ENCODE measurements at places on chromosomes 7 and 10.
A peak's percentile ranks its signal among the peaks of the same experiment; 100 is the strongest.

- no peak for DNase-seq
Observed at GRCh38 chr10:107915215-107915610, 750.7 kb upstream of the SORCS1 start.

- DNase-seq: peak; percentile 76
Observed at GRCh38 chr10:103745341-103746247, 109.8 kb downstream of the SH3PXD2A start.

DNA sequence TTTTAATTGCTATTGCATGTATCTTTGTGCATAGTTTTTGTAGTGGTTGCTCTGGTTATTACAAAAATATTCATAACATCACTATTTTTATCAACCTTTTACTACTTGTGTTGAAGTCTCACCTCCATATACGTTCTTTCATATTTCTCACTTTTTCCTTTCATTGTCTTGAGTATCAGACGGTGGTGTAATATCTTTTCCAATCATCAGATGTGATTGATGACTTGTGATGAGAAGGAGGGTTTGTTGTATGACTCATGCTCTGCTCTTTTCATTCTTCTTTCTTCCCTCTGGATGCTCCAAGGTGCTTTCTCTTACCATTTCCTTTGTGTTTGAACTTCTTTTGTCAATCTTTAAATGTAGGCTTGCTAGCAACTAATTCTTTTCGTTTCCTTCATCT lies 310.2 kb downstream of the TNS3 start:
- DNase-seq: no peak

- no peak for DNase-seq
Observed at GRCh38 chr10:125023862-125024496, 82.1 kb downstream of the ZRANB1 start.

DNA sequence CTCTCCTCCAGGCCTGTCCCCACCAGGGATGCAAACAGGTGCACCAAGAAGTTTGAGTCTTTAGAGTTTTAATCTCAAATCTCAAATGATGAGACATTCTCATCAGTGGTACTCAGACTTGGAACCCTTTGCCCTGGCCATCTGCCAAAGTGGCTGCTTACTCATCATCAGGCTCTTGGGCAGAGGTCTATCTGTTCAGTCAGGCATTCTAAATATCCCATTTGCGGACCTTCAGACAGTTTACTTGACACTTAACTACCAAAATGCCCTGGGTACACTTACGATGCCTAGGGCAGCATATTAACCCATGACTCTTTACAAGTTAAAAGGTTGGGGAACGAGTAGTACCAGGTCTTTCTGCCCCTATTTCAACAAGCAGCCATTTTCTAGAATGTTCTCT lies 61.2 kb upstream of the YAE1 start:
- DNase-seq: no peak

GRCh38 chr7:37445064-37445723 lies 3.5 kb downstream of the ELMO1 start:
- no peak for DNase-seq

DNA sequence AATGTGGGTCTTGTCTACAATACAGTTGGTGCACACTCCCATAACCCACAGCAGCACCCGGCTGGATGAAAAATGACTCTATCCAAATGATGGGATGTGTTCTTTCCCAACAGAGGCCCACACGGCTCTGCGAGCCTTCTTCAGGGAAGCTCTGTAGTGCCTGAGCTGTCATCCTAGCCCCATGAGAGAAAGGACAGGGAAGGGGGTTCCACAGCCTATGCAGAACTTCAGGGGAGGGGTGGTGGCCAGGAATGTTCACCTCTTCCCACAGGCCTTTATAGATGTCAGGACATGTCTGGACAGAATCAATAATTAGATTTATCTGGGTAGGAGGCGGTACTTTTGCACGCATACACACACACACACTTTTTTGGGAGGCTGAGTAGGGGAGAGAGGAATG lies 109.0 kb downstream of the JCAD start:
- DNase-seq: no peak

GRCh38 chr7:333393-333764 lies 43.4 kb downstream of the FOXL3 start:
- no peak for DNase-seq

- peak; percentile 24 for DNase-seq
Observed at GRCh38 chr7:2851497-2851896, 7.4 kb upstream of the GNA12 start.

- DNase-seq: no peak
Observed at GRCh38 chr10:75588031-75588430, 156.6 kb downstream of the LRMDA start.

DNA sequence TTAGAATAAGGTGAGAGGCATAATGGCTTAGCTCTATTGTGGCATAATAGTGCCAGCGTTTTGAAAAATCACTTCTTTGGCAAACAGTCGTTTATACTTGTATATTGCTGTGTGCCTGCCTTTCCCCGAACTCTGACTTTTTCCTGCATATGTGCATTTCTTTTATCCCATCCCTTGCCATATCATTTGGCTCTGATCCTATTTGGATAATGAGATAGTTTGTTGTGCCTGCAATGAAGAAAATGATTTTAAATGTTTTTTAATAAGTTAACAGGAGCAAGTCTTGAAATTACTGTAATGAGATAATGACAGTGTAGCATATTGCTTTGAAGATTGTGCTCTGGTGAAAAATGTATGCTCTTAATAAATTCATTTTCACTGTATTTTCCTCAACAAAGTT lies 288.0 kb upstream of the LRGUK start:
- DNase-seq: no peak

DNA sequence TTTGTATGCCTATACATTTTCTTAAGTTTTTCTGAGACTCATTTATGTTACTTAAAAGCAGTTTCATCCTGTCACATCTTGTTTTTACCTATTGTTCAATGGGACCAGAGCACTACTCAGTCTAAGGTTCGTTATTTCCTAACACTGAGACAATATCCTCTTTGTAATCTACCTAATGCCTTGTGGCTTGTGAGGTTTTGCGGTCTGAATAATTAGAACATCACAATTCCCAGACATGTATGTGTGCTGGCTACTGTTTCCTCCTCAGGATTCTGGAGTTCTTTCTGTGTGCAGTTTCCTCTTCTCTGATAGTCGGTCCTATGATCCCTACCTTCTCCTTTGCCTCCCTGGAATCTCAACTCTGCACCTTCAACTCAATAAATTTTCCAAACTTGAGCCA lies 620.2 kb downstream of the ANKRD7 start:
- no peak for DNase-seq

DNA sequence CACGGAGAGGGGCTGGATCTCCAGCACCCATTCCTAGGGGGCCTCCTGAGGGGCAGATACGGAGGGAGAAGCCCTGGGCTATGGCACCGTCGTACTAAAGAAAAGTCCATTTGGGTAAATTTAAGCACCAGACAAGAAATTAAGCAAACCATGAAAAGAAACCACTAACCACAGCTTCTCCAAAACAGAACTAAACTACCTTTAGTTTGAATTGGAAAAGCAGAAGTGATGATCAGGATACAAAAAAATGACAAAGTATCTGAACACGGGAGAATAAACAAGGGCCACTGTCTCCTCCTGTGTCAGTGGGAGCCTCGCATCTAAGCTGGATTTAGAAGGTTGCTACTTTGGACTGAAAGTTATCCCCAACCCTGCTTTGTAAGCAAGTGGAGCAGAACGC lies 69.1 kb downstream of the DIP2C start:
- no peak for DNase-seq

GRCh38 chr10:91002656-91003055 lies 81.8 kb upstream of the ANKRD1 start:
- DNase-seq: no peak

DNA sequence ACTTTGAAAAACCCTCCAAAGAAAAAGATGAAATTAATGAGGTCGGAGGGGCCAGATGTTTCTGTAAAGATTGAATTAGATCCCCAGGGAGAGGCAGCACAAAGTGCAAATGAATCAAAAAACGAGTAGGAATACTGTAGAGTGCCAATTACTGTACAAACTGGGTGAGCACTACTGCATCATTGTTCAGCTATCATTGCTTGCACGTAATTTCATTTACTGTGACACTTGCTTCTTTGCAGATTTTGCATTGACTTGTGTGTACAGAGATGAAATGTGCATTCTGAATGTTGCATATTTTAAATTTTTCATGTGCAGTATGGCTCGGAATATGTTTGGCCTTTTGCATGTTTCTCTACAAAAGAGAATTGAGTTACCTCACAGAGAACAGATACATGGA lies 123.7 kb downstream of the LCOR start:
- DNase-seq: no peak

GRCh38 chr10:50972591-50972990 lies 87.2 kb upstream of the A1CF start:
- DNase-seq: no peak

DNA sequence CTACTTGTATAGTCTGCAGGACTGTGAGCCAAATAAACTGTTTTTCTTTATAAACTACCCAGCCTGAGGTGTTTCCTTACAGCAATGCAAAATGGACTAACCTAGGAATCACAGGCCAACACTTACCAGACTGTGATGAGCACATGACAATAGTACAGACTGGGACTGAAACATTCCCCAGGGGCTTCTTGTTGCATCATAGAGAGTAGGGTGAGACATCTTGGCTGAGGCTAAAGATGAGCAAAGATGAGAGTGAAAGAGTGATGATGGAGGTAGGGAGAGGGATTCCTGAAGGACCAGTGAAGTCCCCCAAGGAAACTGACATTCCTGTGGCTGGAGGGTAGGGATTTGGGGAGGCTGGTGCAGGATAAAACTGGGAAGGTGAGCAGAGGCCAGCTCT lies 194.4 kb downstream of the TPST1 start:
- no peak for DNase-seq

GRCh38 chr10:25959540-25960232 lies 25.7 kb downstream of the MYO3A start:
- no peak for DNase-seq

- no peak for DNase-seq
Observed at GRCh38 chr7:78496096-78496630, 697.6 kb downstream of the PHTF2 start.

DNA sequence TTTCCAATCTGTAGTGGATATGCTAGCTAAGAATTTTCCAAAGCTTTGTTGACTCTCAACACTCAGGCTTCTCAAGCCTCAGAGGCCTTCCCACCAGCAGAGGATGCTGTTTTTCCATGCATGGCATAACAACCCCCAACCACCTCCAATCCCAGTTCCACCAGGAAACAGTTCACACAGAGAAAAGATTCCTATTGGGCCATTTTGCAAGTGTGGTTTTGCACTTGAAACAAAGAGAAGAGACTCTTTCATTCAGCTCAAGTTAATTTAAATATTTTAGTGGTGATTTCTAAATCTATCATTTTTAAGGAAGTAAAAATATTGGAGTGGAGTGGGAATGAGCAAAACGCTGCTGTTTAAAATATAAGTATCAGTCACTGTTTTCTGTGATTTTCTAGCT lies 105.6 kb upstream of the COL1A2 start:
- no peak for DNase-seq

DNA sequence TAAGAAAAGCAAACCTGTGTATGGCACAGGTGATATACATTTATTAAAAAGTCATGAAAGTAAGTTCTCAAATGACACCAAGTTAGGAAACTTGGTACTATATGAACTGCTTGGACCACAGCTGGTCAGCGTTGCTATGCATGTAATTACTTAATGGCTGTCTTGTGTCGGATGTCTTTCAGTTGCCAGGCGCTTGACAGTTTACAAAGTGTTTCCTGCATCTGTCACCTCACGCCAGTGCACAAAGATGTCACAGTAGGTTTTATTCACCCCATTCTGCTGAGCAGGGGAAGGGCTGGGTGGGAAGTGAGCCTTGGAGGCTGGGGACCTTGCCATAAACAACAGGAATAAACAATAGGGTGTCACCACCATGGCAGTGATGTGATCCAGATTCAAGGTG lies 35.8 kb downstream of the ADAM12 start:
- no peak for DNase-seq

DNA sequence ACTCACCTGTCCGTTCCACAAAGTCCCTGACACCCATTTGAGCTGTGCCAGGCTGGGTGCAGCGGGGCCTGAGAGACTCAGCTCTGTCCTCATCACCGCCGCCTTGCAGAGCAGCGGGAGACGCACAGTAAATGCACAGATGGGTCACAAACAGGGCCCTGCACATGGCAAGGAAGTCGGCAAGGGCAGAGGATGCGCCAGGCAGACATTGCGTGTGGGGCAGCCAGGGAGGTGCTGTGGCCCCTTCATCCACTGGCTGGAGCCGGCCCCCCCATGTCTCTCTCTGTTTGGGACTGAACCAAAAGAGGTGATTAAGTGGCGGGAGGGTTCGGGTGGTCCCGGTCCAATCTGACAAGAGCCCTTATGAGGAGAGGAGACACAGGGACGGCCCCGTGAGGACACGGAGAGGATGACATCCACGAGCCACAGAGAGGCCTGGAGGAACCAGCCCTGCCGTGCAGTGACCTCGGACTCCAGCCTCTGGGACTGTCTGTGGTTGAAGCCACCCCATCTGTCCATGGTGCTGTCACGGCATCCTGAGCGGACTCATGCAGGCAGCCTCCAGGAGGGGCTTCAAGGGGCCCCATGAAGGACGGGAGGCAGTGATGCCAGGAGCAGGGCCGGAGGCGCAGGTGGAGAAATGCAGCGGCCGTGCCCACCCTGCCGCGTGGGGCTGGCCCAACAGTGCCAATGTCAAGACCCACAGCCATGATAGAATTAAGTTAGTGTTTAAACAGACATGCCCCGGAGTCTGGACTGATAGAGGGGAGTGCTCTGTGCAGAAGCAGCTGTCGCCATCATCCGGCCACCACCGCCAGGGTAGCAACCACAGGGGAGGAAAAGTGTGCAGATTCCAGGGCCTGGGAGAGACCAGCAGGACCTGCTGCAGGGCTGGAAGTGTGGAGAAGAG lies 28.4 kb upstream of the FOXL3 start:
- no peak for DNase-seq

- no peak for DNase-seq
Observed at GRCh38 chr10:104045151-104046089, 40.3 kb downstream of the COL17A1 start.

DNA sequence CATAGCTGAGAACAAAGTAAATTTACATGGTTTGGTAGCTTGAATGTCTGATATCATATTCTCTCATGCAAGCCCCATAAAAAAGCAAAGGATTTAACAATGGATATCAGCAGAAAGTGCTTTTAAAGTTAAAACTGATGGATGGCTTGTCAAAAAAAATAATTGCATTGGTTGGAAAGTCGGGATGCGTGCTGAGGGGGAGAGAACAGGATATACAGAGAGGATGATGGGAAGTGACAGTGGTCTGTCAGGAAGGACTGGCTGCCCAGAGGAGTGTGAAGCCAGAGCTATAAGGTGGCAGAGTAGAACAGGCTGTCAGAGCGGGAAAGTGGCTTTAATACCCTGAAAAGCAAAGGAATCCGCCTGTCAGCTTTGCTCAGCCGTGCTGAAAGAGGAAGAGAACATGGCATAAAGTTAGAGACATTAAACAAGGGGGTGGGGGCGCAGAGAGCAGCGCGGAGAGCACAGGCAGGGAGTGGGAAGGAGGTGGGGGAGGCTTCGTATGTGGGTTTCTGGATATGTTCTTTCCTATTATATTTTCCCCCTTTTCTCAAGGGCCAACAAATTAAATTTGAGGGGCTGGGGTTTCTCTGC lies 493.0 kb downstream of the LRMDA start:
- DNase-seq: no peak

- DNase-seq: no peak
Observed at GRCh38 chr10:28266449-28267224, 36.2 kb downstream of the MPP7 start.

- DNase-seq: no peak
Observed at GRCh38 chr7:16881844-16882243, at the start of gene AGR3. TSS of gene AGR3 (minus strand) at chr7:16881983. CDS start at chr7:16878618, 3,365 bp downstream.

- no peak for DNase-seq
Observed at GRCh38 chr7:48132792-48133191, 38.5 kb upstream of the ABCA13 start.
